ENCODE measurements at places on chromosomes 13 and 19. TPM values are rescaled to one million over a fixed set of nuclear protein-coding genes. Genes with fewer than 3 reads are reported as not detected.

The ADM5 gene
- total RNA-seq, result 1.9 TPM

The FGF14 gene
- total RNA-seq, result 3.1 TPM

The DIAPH3 gene
- total RNA-seq, result 4.8 TPM

The ANGPTL8 gene
- not detected for total RNA-seq

The DAND5 gene
- total RNA-seq, result not detected

The ODAD3 gene
- total RNA-seq, result 1.4 TPM
